ENCODE measurements at places on chromosomes 12 and 14.

DNA sequence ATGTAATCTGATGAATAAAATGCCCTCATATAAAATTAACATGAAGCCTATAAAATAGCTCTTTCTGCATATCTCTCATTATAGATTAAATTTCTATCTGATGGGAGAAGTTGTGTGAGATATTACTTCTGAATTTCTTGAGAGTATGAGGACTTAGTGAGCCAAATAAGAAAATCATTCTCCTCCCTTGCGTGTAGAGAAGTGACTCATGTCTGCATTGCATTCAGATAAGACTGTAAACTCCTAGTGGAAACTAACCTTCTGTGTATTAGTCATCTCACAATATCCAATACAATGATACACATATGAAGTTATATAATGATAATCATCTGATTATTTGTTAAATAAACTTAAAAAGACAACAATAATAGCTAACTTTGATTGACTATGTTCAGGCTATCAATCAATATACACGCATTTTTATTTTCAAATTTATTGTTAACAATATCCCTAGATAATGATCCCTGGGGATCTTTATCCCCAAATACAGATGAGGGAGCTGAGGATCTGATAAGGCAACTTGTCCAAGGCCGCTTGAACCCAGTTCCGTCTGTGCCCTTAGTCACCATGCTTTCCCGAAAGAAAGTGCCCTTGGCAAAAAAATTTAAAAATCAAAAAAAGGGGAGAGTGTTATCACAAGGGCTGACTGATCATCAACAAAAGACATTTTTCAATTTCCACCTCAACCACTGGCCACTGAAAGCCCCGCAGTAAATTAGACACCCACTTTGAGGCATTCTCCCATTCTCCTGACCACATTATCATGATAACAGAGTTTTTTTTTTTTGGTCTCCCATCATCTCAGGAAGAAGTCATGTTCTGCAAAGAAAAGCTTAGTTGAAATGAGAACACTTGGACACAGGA lies 189.2 kb upstream of the RASSF8 start:
- DNase-seq = no peak

- no peak for DNase-seq
Observed at GRCh38 chr14:78834766-78835451, 664.7 kb downstream of the NRXN3 start.

DNA sequence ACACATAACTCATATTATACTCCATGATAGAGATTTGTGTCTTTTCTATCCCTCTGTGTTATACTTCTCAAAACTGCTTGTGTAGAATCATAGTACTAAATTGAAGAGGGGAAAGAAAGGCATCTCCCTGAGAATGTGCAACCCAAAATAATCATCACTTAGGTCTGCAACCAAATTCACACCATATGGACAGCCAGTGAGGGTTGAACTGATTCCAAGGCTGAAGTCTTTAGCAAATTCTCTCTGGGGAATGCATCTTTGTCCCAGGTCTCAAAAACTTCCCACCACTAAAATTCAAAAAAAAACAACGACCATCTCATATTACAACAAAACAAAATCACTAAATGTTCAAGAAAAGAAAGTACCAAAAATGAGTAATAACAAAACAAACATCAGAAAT lies 11.0 kb downstream of the ZFC3H1 start:
- no peak for DNase-seq

DNA sequence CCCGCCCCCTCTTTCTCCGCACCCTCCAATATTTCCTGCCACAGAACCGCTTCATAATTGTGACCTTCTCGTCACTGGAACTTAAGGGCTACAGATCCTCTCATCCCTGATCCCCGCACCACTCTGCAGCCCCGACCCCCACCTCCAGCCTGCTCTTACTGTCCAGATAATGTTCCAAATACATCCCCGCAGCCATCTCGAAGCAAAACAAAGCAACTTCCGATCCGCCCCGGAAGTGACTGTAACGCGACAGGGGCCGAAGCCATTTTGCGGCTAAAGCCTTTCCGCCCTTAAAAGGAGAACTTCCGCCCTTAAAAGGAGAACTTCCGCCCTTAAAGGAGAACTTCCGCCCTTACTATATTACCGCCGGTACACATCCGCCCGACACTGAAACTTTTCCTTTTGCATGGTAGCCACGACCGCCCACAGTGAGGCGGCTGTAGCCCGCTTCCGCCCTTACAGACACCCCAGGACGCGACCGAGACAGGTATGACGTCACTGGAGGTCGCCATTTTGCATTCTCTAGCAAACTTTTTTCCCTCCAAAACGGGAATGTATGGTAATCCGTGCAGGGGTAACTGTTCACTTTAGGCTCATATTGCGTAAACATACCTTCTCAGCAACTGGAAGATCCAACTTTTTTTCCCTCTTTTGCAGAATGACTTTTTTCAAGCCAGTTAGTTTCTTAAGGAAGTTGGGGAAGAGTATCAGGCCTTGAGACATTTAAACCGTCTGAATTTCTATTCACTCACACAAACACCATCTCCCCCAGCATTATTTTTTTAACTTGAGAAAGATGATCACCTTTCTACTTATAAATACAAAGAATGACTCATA lies at the start of gene ING4:
ING4 (minus strand) TSS at position 214 of the 837 bp plus-strand sequence; CDS start at position 196, 18 bp downstream.
- peak; percentile 96 for DNase-seq

DNA sequence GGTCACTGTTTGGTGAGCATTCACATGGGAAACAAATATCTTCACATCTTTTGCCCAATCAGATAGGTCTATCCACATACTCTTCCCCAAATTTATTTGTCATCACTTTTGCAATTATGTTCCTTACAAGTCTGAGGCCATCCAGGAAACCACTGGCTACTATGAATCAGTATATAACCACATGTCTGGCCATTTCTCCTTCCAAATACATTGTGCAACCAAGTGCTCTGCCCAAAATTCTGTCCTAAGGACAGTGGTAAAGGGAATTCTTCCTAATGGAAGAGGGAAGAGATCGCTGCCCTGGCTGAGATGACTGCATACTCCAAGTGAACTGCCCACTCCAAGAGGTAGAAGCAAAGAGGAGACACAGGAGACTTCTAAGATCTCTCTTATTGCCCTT lies 148.9 kb upstream of the MAX start:
- DNase-seq = no peak

GRCh38 chr12:96143827-96144565 lies 50.2 kb upstream of the ELK3 start:
- DNase-seq = no peak

GRCh38 chr14:77498984-77499527 lies 440 bp upstream of the ISM2 start:
- DNase-seq = no peak

DNA sequence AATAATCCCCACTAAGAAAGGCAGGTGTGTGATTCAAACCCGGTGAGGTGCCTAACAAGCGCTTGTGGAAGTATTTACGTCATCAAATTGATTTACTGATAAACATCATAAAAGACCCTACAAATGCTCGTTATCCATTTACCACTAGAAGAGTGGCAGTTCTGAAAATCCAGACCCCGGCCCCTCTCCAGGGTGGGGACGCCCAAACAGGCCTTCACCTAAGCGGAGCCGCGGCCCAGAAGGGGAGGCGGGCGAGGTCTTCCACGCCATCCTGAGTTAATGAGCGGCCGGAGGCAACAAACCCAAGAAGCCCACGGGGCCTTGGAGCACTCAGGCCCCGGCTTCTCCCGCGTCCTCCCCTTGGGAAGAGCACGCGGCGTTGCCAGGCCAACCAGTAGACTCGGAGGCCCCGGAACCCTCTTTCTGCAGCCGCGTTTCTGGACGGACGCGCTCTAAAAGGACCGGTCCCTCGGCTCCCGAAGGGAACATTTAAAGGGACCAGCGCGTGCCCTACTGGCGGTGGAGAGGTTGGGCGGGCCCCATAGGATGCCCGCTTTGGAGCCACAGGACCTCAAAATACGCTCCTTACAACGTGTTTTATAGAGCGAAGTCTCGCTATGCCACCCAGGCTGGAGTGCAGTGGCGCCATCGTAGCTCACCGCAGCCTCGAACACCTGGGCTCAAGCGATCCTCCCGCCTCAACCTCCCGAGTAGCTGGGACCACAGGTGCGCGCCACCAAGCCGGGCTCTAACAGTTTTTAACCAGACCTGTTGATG lies 3.5 kb downstream of the PTPN21 start:
- peak; percentile 39 for DNase-seq

- no peak for DNase-seq
Observed at GRCh38 chr12:40921563-40922163, 229.4 kb downstream of the CNTN1 start.

GRCh38 chr12:104681012-104681690 lies 224.4 kb downstream of the CHST11 start:
- DNase-seq = no peak

DNA sequence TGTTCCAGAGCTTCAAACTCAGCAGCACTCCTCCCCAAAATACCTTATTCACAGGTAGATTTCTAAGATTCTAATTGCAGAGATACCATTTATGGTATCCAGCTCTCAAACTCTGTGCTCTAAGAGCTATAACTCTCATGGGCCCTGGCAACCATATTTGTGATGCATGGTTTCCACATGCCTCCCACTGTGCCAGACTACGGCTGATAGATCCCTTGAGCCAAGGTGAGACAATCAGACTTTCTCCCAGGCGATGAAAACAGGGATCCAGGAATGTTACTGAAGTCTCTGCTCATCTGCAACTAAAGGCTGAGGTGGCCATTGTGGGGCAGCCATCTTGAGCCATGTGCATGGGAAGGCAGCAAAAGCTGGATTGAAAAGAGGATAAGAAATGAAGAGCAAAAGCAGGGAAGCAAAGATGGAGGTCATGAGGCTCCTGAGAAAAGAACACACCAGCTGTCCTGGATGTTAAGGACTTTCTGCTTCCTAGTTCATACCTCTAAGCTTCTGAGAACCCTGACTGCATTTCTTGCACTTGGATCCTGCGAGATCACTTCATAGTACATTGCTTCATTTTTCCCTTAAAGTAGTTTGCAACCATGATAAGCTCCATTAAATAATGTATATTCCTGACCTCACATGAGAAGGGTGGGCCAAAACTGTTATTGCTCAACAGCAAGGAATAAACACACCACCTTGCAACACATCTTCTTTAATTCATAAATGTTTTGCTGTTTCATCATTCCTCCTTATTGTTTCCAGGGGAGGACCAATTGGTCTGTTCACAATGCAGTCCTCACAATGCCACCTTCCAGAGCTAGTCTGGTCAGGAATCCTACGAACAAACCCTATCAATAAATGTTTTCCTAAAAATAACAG lies 5.4 kb downstream of the EGLN3 start:
- DNase-seq = no peak

GRCh38 chr12:12533238-12533829 lies 29.3 kb downstream of the DUSP16 start:
- DNase-seq = no peak

- DNase-seq = no peak
Observed at GRCh38 chr12:12651752-12652151, 40.1 kb downstream of the CREBL2 start.

DNA sequence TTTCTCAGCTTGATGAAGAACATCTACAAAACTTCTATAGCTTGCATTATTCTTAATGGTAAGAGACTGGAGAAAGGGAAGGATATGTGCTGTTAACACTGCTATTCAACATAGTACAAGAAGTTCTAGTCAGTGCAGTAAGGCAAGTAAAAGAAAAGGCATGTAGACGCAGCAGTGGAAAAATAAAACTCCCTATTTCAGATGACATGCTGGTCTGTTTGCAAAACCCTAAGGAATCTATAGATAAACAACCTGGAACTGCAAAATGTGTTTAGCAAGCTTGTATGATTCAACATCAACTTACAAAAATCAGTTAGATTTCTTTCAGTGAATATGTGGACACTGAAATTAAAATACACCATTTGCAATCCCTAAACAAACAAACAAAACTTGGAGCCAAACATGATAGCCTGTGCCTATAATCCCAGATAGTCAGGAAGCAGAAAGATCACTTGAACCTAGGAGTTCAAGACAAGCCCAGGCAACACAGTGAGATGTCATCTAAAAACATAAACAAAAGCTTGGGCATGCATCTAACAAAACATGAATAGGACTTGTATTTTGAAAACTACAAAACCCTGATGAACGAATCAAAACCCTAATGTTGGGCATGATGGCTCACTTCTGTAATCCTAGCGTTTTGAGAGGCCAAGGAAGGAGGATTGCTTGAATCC lies 293.6 kb upstream of the RGS6 start:
- DNase-seq = no peak

DNA sequence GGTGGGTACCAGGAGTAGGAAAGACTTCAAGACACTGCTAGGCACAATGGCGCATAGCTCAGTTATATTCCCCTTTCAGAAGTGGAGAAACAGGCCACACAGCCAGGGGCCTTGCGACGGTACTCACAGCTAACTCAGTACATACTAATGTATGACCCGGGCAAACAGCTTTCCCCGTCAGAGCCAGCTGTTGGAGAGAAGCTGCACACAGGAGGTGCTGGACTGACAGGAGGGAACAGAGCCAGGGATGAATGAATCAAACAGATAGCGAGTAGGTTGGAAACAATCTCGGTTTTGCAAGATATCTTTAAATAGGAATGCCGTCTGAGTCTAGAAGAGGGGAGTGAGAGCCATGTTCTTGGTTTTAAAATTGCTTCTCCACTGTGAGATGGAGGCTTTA lies 45.5 kb downstream of the PRIMA1 start:
- no peak for DNase-seq

DNA sequence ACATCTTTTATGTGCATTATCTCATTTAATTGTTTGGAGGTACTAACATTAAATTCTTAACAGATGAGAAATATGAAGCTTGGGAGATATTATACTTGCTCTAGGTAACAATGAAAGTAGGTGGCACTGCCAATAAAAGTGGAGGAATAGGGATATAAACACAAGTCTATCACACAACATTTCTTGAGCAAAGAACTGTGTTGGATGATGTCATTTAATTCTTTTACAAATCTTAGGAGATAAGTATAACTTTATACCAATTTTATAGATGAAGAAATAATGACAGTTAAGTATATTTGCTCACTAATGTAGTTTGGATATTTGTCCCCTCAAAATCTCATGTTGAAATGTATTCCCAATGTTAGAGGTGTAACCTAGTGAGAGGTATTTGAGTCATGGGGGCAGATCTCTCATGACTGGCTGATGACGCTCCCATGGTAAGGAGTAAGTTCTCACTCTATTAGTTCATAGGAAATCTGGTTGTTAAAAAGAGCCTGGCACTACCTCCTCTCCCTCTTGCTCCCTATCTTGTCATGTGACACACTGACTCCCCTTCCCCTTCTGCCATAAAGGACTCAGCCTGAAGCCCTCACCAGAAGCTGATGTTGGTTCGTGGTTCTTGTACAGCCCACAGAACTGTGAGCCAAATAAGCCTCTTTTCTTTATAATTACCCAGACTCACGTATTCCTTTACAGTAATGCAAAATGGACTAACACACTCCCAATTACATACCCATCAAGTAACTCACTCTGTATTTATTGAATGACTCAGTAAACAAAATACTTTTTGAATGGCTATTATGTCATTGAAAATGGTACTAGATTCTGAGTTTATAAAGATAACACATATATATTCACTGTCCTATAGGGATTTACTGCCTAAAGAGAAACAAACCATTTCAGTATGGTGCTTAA lies 146.8 kb upstream of the KITLG start:
- DNase-seq = no peak

Data from cerebellar nuclear complex (tissue), 1 donor.